Thoracic aorta endothelial cell (primary cell): ENCODE measurements at places on chromosomes 4 and X. TPM values are rescaled to one million over a fixed set of nuclear protein-coding genes. Genes with fewer than 3 reads are reported as not detected.

The PPEF2 gene
- total RNA-seq, result not detected in 2 replicates

The PDZD11 gene
- 43.0 and 44.9 TPM in 2 replicates for total RNA-seq

The PABPC1L2B gene
- total RNA-seq, result not detected in 2 replicates

The CXorf49 gene
- total RNA-seq, result not detected in 2 replicates

The FAM184B gene
- total RNA-seq, result under 0.01 TPM in 1 of 2 replicates, not detected in the other

The SLC6A14 gene
- total RNA-seq, result not detected in 2 replicates

The S100G gene
- total RNA-seq, result not detected in 2 replicates

The UGT2B11 gene
- total RNA-seq, result not detected in 2 replicates

The NALF2 gene
- total RNA-seq, result not detected in 2 replicates

The PAGE4 gene
- not detected in 2 replicates for total RNA-seq

The GPRASP3 gene
- 11.4 and 12.0 TPM in 2 replicates for total RNA-seq

The TRIM75 gene
- not detected in 2 replicates for total RNA-seq

The ZCCHC18 gene
- 1.7 and 2.3 TPM in 2 replicates for total RNA-seq

The DUX4 gene
- total RNA-seq, result not detected in 2 replicates

The LDB2 gene
- total RNA-seq, result 117 and 201 TPM in 2 replicates

The CDX4 gene
- not detected in 2 replicates for total RNA-seq

The CXCL6 gene
- 2.9 and 17.3 TPM in 2 replicates for total RNA-seq

The STK32B gene
- total RNA-seq, result 15.4 and 21.3 TPM in 2 replicates

The EXOC1 gene
- 65.0 and 68.1 TPM in 2 replicates for total RNA-seq

The IRS4 gene
- total RNA-seq, result under 0.01 TPM in 1 of 2 replicates, not detected in the other

The TLR6 gene
- 5.3 and 6.0 TPM in 2 replicates for total RNA-seq

The TLR10 gene
- total RNA-seq, result not detected in 2 replicates

The AIFM1 gene
- 24.9 and 26.1 TPM in 2 replicates for total RNA-seq

The ZFP42 gene
- 0.07 TPM in 1 of 2 replicates, not detected in the other for total RNA-seq
